ENCODE measurements at places on chromosomes 4 and X. TPM values are rescaled to one million over a fixed set of nuclear protein-coding genes. Genes with fewer than 3 reads are reported as not detected.

The LRP2BP gene
- total RNA-seq: 2.2 TPM

The IL13RA2 gene
- not detected for total RNA-seq

GRCh38 chr4:110675426-110675825 is 52.5 kb upstream of the PITX2 start:
- H3K27ac ChIP-seq: no peak overlapping the region
- no peaks in the 10 kb centered on the region for H3K36me3 ChIP-seq
- DNase-seq: no peak
- H3K4me3 ChIP-seq: no peak overlapping the region
- H3K4me1 ChIP-seq: no peaks in the 10 kb centered on the region

DNA sequence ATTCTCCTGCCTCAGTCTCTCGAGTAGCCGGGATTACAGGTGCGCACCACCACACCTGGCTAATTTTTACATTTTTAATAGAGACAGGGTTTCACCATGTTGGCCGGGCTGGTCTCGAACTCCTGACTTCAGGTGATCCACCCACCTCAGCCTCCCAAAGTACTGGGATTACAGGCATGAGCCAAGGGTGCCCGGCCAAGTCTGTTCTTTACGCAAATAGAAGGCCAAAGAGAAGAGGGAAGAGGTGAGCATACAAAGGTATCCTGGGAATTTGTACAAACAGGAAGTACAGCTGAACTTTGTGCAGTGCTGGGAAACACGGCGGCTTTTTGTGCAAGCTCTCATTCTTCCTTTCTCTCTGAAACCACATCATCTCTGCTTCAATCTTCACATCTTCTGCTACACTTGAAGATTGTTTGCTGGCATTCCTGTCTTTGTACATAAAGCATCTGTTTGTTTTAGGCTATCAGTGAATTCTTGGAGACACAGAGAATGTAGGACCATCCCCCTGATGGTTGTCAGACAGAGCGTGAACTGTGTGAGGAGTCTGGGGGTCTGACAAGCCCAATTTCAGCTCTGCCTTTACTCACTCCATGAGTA is 71.9 kb upstream of the PRSS48 start:
- no peak overlapping the region for H3K4me3 ChIP-seq
- no peaks in the 10 kb centered on the region for H3K27me3 ChIP-seq
- H3K27ac ChIP-seq: no peak overlapping the region
- H3K4me1 ChIP-seq: no peaks in the 10 kb centered on the region

- H3K4me3 ChIP-seq: no peak overlapping the region
- H3K4me1 ChIP-seq: no peaks in the 10 kb centered on the region
- H3K27ac ChIP-seq: no peak overlapping the region
These were observed 919.6 kb upstream of the DIAPH2 start for GRCh38 chrX:95764972-95765451.

The PNMA5 gene
- not detected for total RNA-seq

DNA sequence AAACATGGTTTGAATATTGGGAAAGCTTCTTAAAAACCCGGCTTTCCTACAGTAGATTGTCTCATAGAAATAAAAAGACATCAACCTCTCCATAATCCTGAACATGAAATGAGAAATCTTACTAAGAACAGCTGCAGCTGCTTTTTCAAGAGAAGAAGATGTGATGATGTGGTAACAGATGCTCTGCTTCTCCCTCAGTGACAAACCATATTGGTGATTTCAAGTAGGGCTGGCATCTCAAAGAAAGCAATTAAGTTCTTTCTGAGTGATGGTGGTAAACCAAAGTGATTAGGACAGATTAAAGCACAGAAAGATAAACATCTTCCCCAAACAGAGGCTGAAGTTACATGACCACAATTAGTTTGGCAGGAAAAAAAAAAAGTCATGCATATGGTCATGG is 1477.7 kb downstream of the RAPGEF2 start:
- H3K27ac ChIP-seq: no peak overlapping the region
- H3K27me3 ChIP-seq: no peaks in the 10 kb centered on the region
- no peaks in the 10 kb centered on the region for H3K36me3 ChIP-seq
- DNase-seq: no peak
- no peaks in the 10 kb centered on the region for H3K4me1 ChIP-seq

DNA sequence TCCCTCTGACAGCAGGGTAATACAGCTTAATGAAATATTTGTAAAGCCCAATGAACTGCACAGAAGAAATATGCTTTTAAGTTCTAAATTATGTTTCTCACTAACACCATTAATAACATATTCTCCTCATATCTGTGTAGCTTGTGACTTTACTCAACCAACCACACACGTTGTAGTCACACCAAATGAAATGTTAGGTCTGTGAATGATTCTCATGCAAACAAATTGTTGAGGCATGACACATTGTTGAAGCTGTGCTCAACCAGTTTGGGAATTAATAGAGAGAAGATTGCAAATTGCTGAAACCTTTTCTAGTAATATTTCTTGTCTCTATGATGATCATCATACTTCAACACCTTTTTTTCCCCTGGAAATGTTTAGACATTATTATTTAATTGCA is 645.9 kb downstream of the PCDH7 start:
- no peaks in the 10 kb centered on the region for H3K27me3 ChIP-seq
- no peaks in the 10 kb centered on the region for H3K4me1 ChIP-seq
- H3K27ac ChIP-seq: no peak overlapping the region
- H3K36me3 ChIP-seq: no peaks in the 10 kb centered on the region
- no peak overlapping the region for H3K4me3 ChIP-seq
